ENCODE measurements at places on chromosomes 6 and 20. TPM values are rescaled to one million over a fixed set of nuclear protein-coding genes. Genes with fewer than 3 reads are reported as not detected.
A peak's percentile ranks its signal among the peaks of the same experiment; 100 is the strongest.

GRCh38 chr20:42678895-42679294, 510.8 kb downstream of the PTPRT start:
- no peak for DNase-seq

GRCh38 chr6:87075168-87075567, 19.7 kb downstream of the CGA start:
- no peak for DNase-seq

The SLC16A10 gene
- not detected for total RNA-seq

GRCh38 chr6:108171291-108171917, 5.6 kb downstream of the NR2E1 start:
- peak; percentile 85 for DNase-seq

The SNX21 gene
- 69.0 TPM for total RNA-seq

The COL9A1 gene
- total RNA-seq = not detected

- DNase-seq = no peak
Observed at GRCh38 chr6:98530732-98531131, 303.6 kb upstream of the POU3F2 start.

GRCh38 chr6:28254121-28254519, 2.1 kb upstream of the ZKSCAN4 start:
- no peak for DNase-seq

- no peak for DNase-seq
Observed at GRCh38 chr6:142218446-142218845, 71.4 kb downstream of the VTA1 start.

GRCh38 chr6:35400111-35400510, 52.0 kb upstream of the FANCE start:
- DNase-seq = peak; percentile 39

DNA sequence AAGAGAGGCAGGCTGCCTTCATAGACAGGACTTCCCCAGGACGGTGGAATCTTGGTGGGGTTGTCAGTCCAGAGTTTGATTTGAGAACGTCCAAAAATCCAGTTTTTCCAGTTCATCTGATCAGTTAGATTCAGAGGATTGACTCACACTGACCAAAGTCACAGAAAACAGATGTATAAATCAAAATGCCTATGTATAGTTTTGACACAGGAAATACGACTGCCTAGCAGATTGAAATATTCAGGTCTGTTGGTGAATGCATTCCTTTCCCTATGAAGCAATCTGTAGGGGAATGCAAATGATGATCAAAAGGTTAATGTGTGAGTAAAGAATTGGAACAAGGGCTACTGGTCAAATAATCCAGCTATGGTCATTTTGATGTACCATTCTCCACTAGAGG, 29.7 kb upstream of the GFOD1 start:
- DNase-seq = no peak

- no peak for DNase-seq
Observed at GRCh38 chr6:11918739-11919605, 93.1 kb upstream of the HIVEP1 start.

DNA sequence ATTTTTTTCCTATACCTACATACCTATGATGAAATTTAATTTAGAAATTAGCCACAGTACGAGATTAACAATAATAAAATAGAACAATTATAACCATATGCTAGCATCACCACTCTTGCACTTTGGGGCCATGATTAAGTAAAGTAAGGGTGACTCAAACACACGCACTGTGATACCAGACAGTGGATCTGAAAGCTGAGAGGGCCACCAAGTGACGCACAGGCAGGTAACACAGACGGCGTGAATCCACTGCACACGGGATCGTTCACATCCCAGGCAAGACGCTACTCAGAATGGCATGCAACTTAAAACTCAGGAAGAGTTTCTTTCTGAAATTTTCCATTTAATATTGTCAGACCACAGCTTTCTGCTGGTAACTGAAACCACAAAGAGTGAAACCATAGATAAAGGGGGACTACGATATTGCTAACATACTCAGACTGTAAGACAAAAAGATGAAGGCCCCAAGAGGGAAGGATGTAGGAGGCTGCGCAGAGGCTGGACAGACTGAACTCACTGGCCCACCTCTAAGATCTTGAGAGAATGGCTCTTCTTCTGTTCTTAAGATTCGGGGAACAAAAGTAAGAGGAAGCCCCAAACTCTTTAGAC, 17.9 kb downstream of the RRBP1 start:
- peak; percentile 27 for DNase-seq

The BMP2 gene
- 1.8 TPM for total RNA-seq

The CPNE5 gene
- not detected for total RNA-seq

The BACH2 gene
- total RNA-seq = 4.4 TPM

DNA sequence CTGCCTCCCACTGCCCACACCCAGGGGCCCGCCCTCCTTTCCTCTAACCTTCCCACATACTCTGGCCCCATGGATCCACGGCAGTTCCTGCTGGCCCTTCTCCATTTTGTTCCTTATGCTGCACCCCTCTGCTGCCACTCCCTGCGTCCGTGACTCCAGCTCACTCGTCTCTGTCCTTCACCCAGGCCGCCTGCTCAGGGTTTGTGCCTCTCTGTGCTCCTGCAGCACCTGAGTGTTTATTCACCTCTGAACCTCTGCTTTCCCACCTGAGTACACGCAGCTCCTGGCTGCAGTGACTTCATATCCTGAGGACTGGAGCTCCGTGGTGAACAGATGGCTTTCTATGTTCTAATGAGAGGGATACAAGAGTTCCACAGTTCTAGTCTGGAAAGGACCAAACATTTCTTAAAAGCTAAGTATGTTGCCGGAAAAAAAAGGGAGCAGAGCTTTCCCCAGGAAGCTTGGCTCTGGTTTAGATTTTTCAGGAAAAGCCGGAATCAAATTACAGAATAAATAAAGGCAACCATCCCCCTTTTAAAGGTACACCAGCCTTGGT, 1.5 kb upstream of the GNRH2 start:
- no peak for DNase-seq

DNA sequence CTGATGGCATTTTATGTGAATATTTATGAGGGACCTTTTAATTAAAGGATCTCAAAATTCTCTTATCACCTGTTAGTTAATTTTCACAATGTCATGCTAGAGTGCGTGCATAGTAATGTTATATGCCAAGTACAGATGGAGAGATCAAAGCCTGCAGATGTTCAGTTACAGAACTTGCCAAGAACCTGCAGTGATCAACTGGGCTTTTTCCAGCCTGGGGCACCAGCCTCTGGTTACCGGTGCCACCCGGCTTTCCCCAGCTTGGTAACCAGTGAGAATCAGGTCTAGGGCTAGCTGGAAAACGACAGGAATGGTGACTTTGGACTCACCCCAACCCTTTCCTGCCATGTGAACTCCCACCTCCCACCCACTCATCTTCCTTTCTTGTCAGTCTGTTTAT, 91.8 kb downstream of the CAP2 start:
- no peak for DNase-seq

The RGS17 gene
- total RNA-seq = 1.4 TPM

GRCh38 chr6:53527249-53527765, 17.6 kb downstream of the GCLC start:
- no peak for DNase-seq

DNA sequence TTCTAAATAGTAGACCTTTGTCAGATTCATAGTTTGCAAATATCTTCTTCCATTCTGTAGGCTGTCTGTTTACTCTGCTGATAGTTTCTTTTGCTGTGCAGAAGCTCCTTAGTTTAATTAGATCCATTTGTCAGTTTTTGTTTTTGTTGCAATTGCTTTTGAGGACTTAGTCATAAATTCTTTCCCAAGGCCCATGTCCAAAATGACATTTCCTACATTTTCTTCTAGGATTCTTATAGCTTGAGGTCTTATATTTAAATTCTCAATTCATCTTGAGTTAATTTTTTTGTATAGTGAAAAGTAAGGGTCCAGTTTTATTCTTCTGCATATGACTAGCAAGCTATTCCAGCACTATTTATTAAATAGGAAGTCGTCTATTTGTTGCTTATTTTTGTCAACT, 287.0 kb downstream of the PACRG start:
- DNase-seq = no peak

The TBXT gene
- total RNA-seq = not detected

DNA sequence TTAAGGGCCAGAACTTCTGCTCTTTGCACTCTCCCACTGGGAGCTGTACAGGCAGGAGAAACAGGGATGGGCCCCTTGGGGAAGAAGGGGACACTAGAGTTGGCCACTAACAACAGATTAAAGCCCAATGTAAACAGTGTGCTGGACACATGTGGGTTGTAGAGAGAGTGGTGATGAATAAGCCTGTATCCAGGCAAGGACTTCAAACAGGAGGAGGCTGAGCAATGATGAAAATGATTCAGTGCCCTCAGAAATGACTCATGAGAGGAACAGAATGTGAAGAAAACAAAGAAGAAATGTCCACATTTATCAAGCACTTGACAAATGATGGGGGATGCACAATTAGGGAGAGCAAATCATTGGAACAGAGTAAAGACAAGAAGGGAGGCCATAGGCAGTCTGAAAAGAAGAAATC, 242.3 kb downstream of the TBX18 start:
- DNase-seq = peak; percentile 72

GRCh38 chr20:59657459-59658046, 53.2 kb downstream of the PHACTR3 start:
- DNase-seq = no peak

The SLC35D3 gene
- total RNA-seq = not detected

GRCh38 chr6:95882371-95882770, 133.4 kb upstream of the FUT9 start:
- DNase-seq = no peak

DNA sequence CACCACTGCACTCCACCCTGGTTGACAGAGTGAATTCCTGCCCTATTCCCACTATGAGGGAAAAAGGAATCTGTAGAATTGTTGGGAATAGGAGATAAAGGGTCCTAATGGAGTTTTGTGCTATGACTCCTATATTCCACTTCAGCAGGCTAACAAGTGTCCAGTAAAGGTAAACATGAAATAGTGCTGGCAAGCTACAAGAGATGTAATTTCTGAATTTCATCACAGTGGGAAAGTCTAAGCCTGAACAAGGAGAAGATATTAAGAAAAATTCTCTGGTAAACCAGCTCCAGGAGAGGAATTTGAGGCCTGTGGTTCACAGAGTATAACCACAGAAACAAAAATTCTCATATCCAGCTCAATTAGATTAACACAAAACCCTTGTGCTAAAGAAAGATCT, 10.3 kb upstream of the C6orf58 start:
- DNase-seq = no peak

DNA sequence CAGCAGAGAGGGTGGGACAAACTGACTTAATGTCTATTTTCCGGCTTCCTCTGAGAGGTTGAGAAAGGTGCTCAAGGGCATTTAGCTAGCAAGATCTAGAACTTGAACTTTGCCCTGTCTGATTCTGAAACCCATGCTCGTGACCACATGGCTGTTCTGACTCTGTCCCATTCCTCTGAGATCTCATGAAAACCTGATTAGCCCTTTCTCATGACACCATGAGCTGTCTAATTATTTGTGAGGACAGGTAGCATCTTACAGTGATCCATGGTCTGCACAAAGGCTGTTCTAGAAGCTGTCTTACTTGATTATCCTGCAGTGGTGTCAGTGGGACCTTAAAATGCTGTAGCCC, 89.6 kb upstream of the TOX2 start:
- no peak for DNase-seq

DNA sequence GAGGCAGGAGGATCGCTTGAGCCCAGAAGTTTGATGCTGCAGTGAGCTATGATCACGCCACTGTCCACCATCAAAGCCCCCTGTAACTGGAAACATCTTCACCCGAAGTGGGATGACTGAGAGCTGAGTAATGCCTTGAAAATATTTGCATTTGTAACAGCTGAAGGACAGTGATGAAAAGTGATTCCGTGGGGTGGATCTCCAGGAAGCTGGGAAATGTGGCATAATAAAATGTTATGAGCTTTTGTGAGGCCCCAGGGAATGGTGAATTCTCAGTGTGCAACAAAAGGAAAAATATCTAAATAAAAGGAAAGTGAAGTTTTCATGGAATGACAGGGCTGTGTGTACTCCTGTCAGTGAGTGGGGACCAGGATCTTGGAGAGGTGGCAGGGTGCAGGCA, 92.0 kb downstream of the JAG1 start:
- DNase-seq = no peak

GRCh38 chr6:549906-550305, 107.0 kb downstream of the HUS1B start:
- DNase-seq = no peak
